Activated naive CD4-positive, alpha-beta T cell (primary cell): ENCODE measurements at places on chromosomes 6 and 20.

DNA sequence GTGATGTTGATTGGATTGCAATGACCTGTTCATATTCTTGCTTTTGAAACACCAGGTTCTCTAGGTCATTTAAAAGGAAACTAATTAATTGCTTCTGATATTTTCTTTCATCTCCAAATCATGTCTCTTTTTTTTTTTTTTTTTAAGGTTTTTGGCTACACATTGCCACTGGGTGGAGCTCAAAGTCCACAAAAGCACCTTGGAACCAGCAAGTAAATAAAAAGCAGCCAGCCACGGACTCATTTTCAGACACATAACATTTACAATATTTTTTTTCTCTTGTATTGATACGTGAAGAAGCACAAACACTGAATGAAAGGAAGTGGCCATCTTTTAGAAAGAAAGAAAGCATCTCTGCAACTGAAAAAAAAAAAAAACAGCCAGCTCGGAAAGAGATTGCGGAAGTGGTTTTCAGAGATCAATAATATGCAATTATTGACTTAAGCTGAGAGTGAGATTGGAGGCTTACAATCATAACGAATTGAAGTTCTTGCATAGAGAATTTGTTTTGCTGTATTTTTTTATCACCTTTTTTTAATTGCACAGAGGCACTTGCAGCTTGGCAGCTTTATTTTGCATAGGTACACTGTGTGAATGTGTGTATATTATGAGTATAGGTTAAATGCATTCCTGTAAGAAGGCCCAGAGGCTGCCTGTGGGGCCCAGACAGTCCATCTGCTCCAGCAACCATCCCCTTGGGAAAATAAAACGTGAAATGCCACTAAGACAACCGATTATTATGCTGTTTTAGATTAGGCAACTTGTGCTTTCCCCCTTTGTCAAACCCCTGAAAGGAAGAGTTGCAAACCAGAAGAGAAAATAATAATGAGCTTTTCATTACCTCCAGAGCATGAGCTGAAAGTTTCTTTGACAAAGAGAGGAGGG, 28.2 kb downstream of the CGA start:
- no peak for DNase-seq

DNA sequence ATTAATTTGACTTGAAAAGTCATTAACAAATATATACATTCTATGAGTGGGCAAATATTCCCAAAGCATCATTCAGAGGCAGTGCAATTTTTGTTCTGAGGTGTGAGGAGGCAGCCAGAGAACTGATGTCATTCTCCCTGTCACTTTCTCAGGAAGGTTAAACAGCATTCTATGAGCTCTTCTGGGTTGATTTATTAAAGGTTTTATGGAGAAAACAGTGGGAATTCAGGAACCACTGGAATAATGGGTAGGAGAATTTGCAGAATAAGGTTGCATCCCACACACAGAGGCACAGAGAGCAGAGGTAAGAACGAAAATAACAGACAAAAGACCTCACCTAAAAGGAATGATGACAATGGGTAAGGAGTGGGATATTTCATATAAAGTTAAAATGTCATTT, 860.6 kb downstream of the TFAP2A start:
- DNase-seq, result no peak

DNA sequence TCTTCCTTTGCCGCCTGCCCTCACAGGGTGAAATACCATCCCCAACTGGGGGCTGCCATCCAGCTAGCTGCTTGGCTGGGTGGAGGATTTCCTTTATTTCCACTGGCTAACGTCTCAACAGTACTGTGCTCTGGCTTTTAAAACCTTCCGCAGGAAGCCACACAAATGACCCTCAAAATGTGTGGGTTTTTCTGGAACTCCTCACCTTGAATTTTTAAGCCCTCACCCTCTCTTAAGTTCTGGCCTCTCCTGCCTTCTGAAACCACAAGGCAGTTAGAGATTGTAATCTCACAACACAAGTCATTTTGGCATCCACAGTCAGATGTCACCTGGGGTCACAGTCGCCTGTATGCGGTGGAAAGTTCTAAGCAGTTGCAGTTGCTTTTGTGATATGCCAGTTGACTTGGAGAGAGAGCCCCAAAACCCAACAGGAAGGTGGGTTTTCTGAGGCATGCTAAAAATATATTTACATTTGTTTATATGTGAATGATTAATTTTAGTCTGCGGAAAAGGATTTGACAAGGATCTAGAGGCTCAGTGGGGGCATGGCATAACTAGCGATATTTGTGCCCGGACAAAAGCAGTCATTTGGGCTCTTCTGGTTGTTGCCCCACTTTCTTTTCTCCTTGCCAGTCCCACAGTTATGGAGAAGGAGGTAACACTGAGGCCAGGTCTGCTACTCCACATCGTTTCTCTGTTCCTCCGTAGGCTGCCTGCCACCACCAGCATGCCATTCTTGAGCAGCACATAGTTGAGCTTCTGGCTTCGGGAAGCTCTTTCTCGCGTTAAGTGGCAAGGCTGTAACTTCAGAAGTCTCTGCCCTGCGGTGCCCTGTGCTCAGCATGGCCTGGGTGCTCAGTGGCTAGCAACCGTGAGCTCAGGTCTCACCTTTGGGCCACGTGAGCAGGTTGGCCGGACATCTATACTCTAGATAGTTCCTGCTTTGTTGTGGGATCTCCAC, 335.3 kb downstream of the CD83 start:
- no peak for DNase-seq

- no peak for DNase-seq
Observed at GRCh38 chr6:2697291-2697690, 53.4 kb downstream of the MYLK4 start.

DNA sequence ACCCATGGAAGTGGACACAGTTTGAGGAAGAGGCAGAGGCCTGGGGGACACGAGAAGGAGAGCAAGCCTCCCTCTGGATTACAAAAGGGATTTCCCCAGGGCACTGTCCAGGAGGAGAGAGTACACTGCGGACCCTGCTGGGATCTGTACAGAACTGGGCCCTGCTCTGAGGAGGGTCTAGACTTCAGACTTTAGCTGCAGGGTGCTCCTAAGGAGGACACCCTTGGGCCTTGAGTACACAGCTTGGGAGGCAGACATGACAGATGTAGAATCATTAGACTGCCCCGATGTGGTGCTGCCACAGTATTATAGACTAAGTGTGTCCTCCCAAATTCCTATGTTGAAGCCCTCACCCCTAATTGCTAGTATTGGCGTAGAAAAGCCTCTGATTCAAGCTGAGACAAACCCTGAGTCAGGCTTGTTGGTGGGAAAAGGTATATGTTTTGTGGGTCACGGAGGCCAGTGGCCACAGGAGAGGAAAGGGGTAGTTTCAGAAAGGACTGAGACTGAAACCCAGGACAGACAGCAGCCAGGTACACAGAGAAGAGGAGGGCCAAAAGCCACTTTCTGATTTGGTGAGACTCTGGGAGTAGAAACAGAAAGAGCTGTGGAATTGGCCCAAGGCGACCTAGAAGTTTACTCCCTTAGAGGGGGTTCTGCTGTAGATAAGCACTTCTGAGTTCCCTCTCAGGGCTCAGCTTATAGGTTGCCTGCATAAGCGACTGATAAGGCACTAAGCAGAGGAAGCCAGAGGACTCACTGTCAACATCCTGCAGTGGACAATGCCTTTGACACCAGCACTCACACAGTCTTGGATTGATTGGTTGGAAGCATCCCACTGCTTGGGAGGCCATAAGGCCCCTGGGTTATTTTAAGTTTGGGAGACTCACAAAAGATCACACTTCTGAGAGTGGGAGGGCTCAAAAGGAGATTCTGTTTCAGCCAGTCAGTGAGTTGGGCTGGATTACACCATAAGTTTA, 16.5 kb upstream of the SH3BGRL2 start:
- DNase-seq, result no peak

GRCh38 chr6:3372912-3373554, 83.8 kb downstream of the SLC22A23 start:
- no peak for DNase-seq

DNA sequence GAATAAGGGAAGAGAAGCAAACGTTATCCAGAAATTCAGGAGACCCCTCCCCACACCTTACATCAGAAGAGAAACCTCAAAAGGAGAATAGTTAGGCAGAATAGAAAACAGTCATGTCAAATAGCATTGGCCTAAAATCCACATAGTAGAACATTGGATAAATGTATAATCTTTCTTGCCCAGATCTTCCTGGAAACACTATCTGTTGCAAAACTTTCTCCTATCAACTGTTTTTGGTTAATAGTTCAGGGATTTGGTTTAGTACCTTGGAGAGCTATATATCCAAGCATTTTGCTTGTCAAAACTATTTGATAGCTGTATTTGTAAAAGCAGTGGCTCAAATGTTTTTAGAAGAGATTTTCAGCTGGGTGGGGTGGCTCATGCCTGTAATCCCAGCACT, 74.3 kb upstream of the PHACTR2 start:
- DNase-seq, result no peak
